ENCODE measurements at places on chromosomes 3 and 15.
A peak's percentile ranks its signal among the peaks of the same experiment; 100 is the strongest.

- DNase-seq, result no peak
These were observed 30.1 kb downstream of the GOLGB1 start for GRCh38 chr3:121719423-121719822.

- DNase-seq, result no peak
These were observed 412.4 kb downstream of the RAP2B start for GRCh38 chr3:153574445-153574844.

GRCh38 chr3:193621127-193621526 lies 28.1 kb downstream of the OPA1 start:
- DNase-seq, result no peak

- DNase-seq, result no peak
These were observed 510.8 kb downstream of the GABRG3 start for GRCh38 chr15:27481768-27482167.

DNA sequence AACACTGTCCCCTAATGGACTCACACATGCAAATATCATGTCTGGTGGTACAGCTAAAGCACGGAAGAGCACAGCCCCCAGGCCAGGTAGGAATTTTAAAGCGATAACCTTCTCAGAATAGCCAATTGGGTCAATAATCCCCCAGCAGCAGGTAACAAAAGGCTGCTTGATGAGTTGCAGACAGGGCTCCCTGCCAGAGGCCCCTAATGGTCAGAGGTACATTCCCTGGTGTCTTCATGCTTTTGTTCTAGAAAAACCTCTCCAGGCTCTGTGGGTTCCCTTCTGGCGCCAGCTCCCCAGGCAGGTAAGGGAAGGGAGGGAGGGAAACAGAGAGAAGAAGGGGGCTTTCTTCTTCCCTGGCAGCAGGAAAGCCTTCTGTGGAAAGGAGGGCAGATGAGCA lies 43.4 kb upstream of the PRTG start:
- DNase-seq, result no peak

GRCh38 chr3:134929976-134930375 lies 134.9 kb downstream of the EPHB1 start:
- DNase-seq, result no peak

DNA sequence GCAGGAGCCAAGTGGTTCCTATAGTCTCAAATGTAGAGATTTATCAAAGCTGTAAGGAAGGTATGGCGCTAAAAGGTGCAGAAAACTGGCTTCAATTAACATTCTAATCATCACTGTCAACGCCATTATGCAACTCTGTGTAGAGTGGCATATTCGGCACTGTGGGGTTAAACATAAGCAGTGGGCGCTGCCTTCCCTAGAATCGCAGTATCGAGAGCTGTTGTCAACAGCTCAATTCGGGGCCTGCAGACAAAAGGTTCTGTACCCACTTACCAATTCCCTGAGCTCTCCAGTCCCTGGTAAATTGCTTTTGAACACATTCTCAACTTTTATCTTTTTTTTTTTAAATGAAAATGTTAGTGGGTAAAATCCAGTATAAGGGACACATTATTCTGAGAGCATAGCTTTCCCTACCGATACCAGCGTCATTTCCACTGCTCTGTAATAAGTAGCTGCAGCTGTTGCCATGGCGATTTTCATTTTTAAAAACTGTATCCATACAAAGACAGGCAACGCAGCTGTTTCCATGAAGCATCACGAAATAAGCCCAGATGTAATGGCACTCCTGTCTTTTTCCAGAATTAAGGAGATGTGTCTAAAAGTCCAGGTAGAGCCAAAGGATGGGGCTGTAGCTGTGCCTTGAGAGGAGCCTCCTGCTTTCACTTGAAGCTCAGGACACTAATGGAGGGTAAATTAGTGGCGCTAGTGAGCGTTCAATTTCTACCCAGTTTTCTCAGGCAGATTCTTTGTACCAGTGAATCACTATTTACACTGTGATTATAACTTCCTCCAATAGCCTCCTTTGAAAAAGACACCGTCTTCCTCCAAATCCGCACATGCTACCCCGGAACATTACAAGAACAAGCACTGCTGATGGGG lies 250.3 kb downstream of the SLC9A9 start:
- no peak for DNase-seq

GRCh38 chr3:68007621-68008226 lies 353.3 kb upstream of the SUCLG2 start:
- DNase-seq, result peak; percentile 67

GRCh38 chr3:158765518-158766205 lies 33.4 kb upstream of the RARRES1 start:
- no peak for DNase-seq

GRCh38 chr3:58409663-58410062 lies 24.0 kb downstream of the PDHB start:
- no peak for DNase-seq

- DNase-seq, result no peak
These were observed 33.0 kb upstream of the HHATL start for GRCh38 chr3:42735615-42736014.

DNA sequence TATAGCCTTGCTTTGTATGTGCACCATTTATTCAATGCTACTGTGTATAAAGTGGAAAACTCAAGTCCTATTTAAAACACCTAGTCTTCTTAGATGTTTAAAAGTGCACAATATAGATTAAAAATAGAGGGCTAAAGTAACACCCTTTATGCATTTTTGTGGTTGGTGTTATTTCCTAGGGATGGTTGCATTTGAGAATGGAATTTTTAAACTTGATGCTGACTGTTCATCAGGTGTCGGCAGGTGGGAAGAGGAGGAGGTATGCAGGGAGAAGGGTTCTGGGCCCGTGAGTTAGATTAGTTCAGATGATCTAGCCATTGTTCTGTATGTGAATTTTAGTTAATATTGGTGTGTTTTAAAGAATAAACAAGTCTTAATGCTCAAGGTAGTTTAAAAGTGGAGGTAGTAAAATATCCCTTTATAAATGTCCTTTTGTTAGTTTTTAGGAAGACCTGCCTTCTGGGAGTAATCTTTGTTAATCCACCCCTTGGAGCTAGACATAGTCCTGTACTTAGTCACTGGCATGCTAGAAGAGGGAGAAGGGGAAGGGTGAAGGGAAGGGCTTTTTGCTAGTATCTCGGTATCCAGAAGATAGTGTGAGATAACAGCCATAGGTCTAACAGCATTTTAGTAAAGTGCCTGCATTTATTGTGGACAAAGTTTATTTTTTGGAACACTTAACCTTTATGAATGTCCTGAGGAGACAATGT lies 8.1 kb upstream of the SRPRB start:
- no peak for DNase-seq

GRCh38 chr3:72515941-72516340 lies 332.3 kb downstream of the SHQ1 start:
- no peak for DNase-seq

GRCh38 chr3:126317029-126317996 lies 39.9 kb downstream of the KLF15 start:
- DNase-seq, result peak; percentile 41

DNA sequence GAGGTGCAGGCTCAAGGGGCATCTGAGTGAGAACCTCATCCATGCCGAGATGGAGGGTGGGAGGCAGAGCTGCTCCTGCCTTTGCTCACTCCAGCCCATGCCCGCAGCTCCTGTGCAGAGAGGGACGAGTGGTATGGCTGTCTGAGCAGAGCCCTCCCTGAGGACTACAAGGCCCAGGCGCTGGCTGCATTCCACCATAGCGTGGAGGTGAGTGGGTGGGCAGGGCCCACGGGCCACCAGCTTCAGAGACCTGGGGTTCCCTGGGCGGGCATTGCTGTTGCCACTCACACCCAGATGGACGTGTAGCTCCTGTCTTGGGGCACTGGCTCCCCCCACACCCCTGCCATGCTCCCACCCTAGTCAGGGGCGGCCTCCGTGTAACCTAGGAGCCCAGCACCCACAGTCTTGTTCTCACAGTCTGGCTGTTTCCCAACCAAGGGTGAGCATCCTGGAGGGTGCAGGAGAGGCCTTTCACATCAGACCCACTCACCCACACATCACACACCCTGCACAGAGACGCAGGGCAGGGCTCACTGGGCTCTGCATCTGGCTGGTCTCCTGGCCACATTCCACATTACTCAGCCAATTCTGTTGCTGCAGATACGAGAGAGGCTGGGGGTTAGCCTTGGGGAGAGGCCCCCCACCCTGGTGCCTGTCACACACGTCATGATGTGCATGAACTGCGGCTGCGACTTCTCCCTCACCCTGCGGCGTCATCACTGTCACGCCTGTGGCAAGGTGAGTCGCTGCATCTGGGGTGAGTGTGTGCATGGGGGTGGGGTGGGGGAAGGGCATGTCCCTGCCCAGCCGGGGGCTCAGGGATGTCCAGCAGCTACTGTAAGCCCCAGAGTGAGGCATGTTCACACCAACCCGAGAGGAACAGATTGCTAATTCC lies 25.3 kb upstream of the NR2C2 start:
- no peak for DNase-seq

- no peak for DNase-seq
These were observed 45.7 kb upstream of the RAB6B start for GRCh38 chr3:133941415-133941821.

DNA sequence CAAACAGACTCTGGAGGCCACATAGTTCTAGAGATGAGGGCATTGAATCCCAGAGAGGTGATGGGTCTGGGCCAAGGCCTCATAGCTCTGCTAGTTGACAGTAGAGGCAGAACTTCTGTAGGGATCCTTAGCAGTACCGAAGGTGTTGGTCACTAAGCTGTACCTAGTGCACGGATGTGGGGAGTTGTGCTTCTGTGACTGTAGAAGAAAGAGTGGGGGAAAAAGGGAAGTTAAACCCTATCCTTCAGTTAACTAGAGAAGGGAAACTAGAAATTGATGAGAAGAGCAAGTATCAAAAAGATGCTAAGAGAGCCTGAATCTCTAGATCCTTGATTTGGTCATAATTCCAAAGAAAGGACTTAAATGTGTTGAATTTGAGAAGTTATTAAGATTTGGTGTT lies 186.7 kb downstream of the NFKBIZ start:
- DNase-seq, result no peak

- no peak for DNase-seq
These were observed 13.3 kb upstream of the PTX3 start for GRCh38 chr3:157423337-157423736.

DNA sequence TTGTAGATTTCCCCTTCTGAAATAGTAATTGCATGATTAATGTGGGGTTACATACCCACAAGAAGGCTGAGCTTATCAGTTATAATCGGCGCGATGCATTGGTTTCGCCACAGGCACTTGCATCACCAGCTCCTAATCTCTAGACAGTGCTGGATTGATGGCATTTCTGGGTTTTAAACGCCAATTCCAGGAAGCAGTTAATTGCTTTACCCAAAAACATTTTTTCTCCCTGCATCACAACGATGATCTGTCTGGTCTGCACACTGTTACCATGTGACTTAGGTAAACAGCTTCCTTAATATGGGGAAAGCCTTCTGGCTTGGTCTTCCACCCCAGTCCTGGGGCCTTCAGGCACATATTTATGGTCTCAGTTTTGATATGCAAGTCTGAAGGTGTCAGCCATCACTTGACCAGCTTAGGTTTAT lies 70.0 kb upstream of the HEG1 start:
- peak; percentile 78 for DNase-seq

GRCh38 chr3:184005941-184006507 lies 11.7 kb downstream of the ABCC5 start:
- DNase-seq, result no peak

DNA sequence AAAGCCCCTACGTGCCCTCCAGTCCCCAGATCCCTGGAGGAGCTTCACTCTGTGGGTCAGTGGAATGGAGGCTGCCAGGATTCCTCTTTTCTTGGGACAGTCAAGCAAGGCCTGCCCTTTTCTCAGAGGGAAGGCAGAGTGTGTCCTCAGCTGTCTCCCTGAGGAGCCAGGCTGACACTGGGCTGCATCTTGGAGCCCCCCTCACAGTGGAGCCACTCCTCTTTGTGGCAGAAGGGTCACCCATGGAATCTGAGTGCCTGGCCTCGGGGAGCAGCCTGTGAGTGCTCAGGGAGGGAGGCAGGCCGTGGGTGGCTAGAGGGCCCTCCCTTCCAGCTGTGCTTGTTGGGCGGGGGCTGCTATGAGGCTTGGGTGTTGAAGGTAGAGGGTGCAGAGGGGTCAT lies 41.2 kb downstream of the BOC start:
- DNase-seq, result no peak

GRCh38 chr3:165725296-165725695 lies 111.9 kb downstream of the BCHE start:
- DNase-seq, result no peak

Data from activated CD4-positive, alpha-beta T cell treated with anti-CD3 and anti-CD28 coated beads, Interleukin-2, amount 10 ng/mL, durations not matched to agents 24 days and 14 days (primary cell).